Renal cortex interstitium (tissue), 15 donors: ENCODE measurements at places on chromosomes 4 and X.

DNA sequence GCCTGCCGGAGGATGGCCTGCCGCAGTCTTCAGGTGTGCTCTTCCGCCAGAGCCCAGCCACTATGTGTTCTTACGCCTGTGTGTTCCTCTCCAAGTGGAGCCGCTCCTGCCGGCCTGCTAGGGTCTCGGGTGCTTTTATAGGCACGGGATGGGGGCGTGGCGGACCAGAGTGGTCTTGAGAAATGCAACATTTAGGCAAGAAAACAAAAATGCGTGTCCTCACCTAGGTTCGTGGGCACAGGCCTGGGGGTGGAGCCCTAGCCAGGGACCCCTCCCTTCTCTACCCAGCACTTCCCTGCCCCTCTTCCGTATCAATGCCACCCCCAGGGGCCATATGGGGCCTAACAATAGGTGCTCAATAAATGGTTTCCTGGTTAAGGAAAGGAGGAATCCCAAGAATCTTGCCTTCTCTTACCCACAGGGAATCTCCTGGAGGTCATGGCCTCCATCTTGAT is 34.4 kb upstream of the LRBA start:
- no peak for DNase-seq

- no peak for DNase-seq
Measured at GRCh38 chrX:134688839-134689238, 30.6 kb upstream of the PLAC1 start.

- no peak for DNase-seq
Measured at GRCh38 chr4:121397941-121398601, 17.3 kb upstream of the QRFPR start.

DNA sequence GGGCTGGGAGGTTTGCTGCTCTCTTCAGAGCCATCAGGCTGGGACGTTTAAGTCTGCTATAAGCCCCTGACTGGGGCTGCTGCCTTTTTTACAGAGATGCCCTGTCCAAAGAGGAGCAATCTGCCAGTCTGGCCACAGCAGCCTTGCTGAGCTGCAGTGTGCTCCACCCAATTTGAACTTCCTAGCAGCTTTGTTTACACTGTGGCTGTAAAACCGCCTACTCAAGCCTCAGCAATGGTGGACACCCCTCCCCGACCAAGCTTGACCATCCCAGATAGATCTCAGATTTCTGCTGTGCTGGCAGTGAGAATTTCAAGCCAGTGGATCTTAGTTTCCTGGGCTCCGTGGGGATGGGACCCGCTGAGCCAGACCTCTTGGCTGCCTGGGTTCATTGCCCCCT is 40.7 kb downstream of the SPATA18 start:
- no peak for DNase-seq

DNA sequence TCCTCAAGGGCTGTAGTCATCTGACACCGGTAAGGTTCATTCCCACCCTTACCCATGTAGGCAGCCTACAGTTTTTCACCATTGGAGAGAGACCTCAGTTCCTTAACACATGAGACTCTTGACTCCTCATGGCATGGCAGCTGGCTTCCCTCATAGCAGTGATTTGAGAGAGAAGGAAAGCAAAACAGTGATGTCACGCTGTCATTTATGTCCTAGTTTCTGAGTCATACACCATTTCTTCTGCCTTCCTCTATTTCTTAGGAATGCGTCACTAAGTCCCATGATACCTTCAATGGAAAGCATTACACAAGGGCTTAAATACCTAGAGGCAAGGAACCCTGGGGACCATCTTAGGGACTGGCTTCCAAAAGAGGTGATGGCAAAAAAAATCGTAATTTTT is 226.1 kb downstream of the SPCS3 start:
- DNase-seq: no peak

- no peak for DNase-seq
Measured at GRCh38 chr4:85681221-85681657, 206.3 kb downstream of the ARHGAP24 start.

DNA sequence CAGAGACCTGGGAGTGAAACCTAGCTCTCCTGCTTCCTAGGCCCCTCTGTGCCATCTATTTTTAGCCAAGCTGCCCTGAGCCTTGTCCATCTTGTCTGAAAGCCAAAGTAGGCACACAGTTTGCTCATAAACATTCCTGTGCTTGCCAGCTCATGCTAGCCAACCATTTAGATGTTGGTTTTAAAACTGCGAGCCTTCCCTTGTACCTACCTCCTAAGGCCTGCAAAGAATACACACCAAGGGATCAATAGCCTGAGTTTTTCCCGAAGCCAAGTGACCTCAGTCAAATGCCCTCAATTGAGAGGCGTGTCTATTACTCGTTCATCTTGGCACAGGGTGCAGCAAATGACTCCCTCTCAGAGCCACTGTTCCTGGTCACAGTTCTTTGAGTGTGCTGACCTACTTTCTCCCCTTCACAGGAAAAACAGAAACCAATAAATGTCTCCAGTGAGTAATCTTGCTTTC is 48.5 kb downstream of the ZCCHC12 start:
- DNase-seq: no peak

DNA sequence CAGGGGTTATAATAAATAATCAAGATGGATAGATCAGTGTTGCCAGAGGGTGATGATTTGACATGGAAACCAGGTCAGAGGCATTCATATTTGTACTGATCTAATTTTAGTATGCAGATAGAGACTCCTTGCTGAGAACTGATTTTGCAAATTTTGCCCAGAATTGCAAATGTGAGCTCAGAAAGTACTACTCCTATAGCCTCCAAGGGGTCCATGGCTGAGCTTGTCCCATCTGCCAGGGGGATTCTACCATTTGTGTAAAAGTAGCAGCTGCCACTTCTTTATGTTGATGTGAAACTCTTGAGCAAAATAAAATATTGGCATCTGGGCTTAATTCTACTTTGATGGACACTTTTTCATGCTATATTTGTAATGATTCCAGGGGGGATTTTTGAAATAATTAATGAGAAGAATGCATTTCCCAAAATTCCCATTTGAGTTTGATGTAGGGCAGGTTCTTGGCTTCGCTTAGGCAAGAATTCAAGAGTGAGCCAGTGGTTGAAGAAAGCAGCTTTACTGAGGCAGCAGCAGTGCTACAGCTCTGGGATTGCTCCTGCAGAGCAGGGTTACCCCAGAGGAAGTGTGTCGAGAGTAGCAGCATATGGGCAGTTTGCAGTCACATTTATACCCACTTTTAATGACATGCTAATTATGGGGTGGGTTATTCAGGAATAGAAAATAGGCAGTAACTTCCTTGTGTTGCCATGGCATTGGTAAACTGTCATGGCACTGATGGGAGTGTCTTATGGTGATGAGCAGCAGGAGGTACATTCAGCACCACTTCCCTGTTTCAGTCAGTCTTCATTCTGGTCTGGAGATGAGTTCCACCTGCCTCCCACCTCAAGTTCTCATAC is 38.7 kb upstream of the DCLK2 start:
- no peak for DNase-seq

- DNase-seq: no peak
Measured at GRCh38 chr4:84634961-84635360, 52.0 kb downstream of the CDS1 start.

DNA sequence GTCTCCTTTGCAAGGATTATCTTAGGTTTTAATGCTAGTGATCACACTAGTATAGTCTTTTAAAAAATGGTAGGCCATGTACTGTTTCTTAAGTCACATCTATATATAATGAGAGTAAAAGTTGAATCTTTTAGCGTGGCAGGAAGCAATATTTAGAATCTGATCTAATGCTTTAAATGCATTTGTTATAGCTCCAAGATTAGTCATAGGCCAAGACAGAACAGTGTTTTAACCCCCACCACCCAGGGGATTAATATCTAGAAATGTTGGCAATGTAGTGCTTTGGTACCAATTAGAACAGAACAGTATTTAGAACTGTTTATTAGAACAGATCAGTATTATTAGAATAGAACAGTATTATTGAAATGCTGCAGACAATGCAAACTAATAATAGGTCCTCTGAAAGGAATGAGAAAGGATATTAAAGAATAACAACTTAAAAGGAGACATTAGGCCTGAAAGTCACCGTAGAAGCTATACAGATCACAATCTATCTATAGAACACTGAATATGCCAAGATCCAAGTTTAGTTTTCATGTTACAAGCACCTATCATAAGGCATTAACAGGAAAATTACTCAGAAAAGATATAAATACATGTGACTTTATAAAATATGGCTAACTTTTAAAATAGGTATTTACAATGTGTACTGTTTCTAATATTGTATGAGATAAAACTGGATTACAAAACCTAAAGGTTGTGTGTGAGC is 146.2 kb downstream of the NPNT start:
- no peak for DNase-seq

DNA sequence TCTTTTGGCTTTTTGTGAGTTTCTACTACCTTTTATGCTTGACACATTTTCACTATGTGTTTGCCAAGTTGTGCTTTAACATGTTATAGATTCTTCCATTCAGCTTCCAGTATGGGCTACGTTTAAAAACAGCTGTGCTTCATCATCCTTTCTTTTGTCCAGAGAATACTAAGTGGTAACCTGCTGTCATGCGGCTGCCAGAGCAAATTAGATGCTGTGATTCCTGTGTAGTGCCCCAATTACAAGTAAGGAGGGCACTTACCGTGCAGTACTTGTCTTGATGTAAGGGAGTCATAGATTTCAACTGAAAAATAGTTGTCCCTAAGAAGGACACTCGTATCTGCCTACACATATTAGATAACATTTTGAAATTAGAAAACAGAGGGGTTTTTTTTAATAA is 531.8 kb upstream of the GALNTL6 start:
- no peak for DNase-seq

DNA sequence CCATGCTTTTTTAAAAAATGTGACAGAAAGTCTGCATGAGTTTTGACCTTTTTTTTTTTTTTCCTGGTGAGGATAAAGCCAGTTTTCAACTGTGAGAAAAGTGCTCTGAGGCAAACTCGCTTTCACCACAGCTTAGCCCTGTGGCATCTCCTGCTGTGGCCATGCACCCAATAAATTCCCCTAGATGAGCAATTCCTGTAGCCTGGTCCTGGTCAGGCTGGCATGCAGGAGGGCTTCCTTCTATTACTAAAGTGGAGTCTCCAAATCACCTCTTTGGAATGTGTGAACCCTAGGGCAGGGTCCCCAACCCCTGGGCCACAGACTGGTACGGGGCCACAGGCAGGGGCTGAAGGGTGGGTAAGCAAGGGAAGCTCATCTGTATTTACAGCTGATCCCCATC is 265.4 kb downstream of the RAPGEF2 start:
- DNase-seq: no peak

GRCh38 chrX:13376857-13377549 is 57.1 kb upstream of the ATXN3L start:
- DNase-seq: no peak

- DNase-seq: no peak
Measured at GRCh38 chr4:150212485-150212884, 134.2 kb downstream of the DCLK2 start.

- no peak for DNase-seq
Measured at GRCh38 chrX:150542846-150543229, 25.6 kb upstream of the MTM1 start.

- DNase-seq: no peak
Measured at GRCh38 chrX:118751950-118752783, 24.8 kb downstream of the IL13RA1 start.

DNA sequence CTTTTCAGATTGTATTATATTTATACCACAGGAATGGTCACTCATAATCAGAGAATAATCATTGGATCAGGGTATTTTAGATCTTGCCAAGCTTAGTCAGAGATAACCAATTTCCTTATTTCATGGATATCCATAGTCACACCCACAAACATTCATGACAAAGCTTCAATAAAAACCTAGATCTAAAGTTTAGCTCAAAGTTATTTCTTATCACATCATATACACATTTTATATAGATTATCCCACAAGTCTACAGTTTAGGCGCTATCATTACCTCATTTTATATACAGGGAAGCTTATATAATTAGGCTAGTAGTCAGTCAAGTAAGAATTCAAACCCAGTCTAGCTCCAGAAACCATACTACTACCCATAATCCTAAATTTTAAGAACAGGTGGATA is 82.3 kb downstream of the SLC10A7 start:
- no peak for DNase-seq

GRCh38 chr4:159768016-159768415 is 665.1 kb downstream of the RAPGEF2 start:
- no peak for DNase-seq

DNA sequence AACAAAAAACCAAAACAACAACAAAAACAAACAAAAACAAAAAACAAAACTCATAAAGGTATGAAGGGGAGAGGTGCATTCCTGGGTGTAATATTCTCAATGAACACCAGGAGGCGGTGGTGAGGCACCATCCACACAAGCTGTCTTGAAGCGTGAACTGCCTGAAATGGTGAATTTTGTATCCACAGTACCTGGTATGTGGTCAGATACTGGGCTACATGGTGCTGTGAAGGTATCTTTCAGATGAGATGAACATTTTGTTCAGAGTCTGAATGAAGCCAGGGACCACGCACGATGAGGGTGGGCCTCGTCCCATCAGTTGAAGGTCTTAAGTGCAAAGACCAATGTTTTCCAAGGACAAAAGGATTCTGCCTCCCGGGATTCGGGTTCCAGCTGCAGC is 58.5 kb downstream of the ASMT start:
- no peak for DNase-seq

GRCh38 chr4:165331823-165332222 is 4.4 kb downstream of the MSMO1 start:
- no peak for DNase-seq

GRCh38 chr4:125132729-125133128 is 182.0 kb upstream of the FAT4 start:
- no peak for DNase-seq

DNA sequence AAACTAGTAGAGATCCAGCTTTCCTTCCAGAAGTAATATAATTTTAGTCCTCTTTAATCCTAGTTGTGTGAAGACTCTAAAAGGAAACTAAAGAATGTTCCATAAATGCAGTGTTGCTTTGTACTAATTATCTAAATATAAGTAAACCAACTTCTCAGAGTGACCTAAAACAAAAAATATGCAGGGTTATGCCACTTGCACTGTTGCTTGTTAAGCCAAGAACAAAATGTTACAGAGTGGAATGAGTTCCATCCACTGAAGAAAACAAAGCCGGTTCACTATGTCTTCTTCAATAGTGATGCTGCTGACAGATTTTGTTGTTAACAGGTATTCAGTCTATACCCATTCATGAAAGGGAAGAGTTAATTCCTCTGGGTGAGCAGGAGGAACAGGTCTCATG is 252.0 kb upstream of the DIAPH2 start:
- no peak for DNase-seq

DNA sequence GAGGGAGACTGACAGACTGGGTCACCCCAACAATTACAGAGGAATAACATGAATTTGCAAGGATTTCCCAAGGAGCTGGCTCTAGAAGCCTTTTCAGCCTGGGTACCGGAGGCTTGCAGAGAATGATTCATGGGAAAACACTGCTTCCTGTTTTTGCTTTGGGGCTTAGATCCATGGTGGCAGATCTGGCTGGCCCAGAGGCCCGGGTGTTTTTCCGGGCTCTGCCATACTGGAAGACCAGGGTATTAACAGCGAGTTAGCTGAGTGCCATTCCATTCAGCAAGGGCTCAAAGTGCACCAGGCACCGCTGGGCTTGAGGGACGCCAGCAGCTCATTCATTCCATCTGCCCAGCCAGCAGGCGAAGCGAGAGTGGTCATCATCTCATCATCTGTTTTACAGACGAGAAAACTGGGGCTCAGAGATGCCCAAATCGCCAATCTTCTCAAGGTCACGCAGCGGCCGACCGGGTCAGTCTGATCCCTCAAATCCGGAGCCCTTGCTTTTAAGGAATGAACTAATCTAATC is 1.3 kb downstream of the WDR1 start:
- no peak for DNase-seq

- DNase-seq: no peak
Measured at GRCh38 chrX:99301990-99302389, 1108.1 kb downstream of the PCDH19 start.

GRCh38 chrX:24870143-24870542 is 145.6 kb downstream of the ARX start:
- DNase-seq: no peak

- no peak for DNase-seq
Measured at GRCh38 chrX:154038656-154039055, 19.0 kb upstream of the IRAK1 start.
